ENCODE measurements at places on chromosomes 4 and X.

DNA sequence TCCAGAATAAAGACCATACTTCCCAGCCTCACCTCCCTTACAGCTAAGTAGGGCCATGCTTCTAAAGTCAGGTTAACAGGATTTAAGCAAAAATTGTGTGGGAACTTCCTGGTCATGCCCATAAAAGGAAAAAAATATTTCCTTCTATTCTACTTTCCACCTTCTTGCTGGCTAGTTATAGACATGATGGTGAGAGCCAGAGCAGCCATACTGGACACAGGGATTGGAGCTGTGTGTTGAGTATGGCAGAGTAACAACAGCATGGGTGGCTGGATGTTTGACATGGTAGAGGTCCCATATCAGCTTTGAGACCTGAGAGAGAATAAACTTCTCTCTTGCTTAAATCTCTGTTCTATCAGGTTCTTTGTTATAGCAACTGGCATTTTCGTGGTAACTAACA lies 15.1 kb upstream of the CBR4 start:
- no peak for DNase-seq

- no peak for DNase-seq
Measured at GRCh38 chr4:105241451-105241850, 94.8 kb downstream of the TET2 start.

DNA sequence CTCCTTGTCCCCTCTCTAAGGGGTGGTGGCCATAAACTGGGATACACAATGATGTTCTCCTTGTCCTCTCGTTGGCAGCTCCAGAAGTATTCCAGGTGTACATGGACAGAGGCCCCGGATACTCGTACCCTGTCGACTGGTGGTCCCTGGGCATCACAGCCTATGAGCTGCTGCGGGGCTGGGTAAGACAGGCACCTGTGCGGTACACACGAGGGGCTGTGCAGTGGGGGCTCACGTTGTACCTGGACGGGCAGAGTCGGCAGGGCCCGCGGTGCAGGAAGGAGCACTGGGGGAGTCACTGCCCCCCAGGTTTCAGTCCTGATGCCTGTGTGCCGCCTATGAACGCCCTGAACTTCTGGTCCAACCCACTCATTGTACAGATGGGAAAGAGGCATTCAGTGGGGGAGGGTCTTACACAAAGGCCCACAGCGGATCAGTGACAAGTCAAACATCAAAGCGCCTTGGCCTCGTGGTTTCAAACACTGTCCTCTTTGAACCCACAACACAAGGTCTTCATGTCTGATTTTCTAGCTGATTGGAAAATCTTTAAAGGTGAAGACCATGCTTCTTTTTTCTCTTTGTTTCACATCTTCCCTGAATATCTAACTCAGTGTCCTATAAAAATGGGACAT lies 261.6 kb downstream of the EVC2 start:
- DNase-seq: no peak

- no peak for DNase-seq
Measured at GRCh38 chr4:23818097-23818885, 71.6 kb downstream of the PPARGC1A start.
